ENCODE measurements at places on chromosomes 6 and 20. TPM values are rescaled to one million over a fixed set of nuclear protein-coding genes. Genes with fewer than 3 reads are reported as not detected.

Gene ISM1
- not detected for total RNA-seq

Gene EEF1A2
- total RNA-seq: 1.3 TPM

Gene DPPA5
- total RNA-seq: not detected

Gene BMP6
- total RNA-seq: 0.28 TPM

Gene RHAG
- not detected for total RNA-seq

Gene NKAIN4
- not detected for total RNA-seq

Gene LGSN
- total RNA-seq: not detected

Gene KIAA0408
- total RNA-seq: 0.90 TPM

Gene LY6G5C
- total RNA-seq: 0.18 TPM

Gene NNAT
- 2.8 TPM for total RNA-seq

Gene OGFR
- total RNA-seq: 22.4 TPM

Gene SNRPB
- total RNA-seq: 109 TPM

Gene FAXC
- total RNA-seq: 1.9 TPM

Gene GSTA2
- not detected for total RNA-seq

Gene ZNF391
- 0.28 TPM for total RNA-seq

Gene C6orf132
- 0.72 TPM for total RNA-seq

Gene HSF2
- total RNA-seq: 31.1 TPM

Gene PNPLA1
- not detected for total RNA-seq

Gene ADGB
- not detected for total RNA-seq

Gene PRIM2
- 37.5 TPM for total RNA-seq

Data from IMR-90 (cell line).